Endothelial cell of umbilical vein (primary cell): ENCODE measurements at places on chromosomes 2 and 18. TPM values are rescaled to one million over a fixed set of nuclear protein-coding genes. Genes with fewer than 3 reads are reported as not detected.

- peak; percentile 86 for DNase-seq
These were observed 15.0 kb upstream of the TANC1 start for GRCh38 chr2:158953454-158953853.

The ABI2 gene
- 30.9 and 35.7 TPM in 2 replicates for polyA plus RNA-seq

The RAMP1 gene
- 0.18 TPM in 1 of 2 replicates, not detected in the other for polyA plus RNA-seq

DNA sequence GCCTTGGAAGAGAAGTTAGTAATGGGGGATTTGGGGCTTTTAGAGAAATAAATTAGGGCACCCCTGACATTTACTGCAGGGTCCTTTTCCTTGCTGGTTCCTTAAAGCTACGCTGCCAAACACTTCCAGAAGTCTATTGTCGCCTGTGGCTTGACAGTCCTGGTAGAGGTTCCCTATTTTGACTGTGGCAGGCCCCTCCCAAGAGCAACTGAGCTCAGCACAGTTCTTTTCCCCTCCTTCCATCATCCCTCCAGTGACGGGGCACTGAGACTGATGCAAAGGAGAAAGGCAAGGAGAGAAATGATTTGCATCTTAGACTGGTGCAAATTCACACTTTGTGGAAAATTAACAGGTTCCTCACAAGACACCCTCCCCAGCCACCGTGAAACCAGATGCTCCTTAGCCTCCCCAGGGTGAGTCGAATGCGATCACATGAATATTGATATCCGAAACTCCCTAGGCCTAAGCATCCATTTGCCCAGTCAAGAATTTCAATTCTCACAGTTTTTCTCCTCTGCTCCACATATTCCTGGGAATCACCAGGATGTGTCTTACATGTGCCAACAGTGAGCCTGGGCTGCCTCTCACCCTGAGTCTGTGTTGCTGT, 45.4 kb downstream of the RABL2A start:
- DNase-seq, result no peak

- no peak for DNase-seq
These were observed 81.3 kb upstream of the PELI1 start for GRCh38 chr2:64225491-64225890.

The BMP10 gene
- not detected in 2 replicates for polyA plus RNA-seq

DNA sequence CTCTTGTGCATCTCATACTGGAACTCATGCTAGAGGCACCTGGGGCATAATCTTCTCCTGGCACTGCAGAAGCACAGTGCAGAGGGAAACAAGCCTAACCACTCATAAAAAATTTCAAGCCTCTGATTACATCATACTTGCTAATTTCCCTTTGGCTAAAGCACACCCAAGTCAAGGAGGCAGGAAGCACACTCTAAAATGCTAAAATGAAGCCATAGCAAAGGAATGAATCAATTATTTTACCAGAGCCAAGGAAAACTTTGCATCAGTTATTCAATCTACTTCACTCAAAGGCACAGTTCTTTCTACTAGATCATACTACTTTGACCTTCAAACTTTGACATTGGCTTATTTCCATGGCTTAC, 79.6 kb upstream of the SPOPL start:
- DNase-seq, result peak; percentile 83

GRCh38 chr2:181954538-181954883, 31.1 kb upstream of the PPP1R1C start:
- no peak for DNase-seq

DNA sequence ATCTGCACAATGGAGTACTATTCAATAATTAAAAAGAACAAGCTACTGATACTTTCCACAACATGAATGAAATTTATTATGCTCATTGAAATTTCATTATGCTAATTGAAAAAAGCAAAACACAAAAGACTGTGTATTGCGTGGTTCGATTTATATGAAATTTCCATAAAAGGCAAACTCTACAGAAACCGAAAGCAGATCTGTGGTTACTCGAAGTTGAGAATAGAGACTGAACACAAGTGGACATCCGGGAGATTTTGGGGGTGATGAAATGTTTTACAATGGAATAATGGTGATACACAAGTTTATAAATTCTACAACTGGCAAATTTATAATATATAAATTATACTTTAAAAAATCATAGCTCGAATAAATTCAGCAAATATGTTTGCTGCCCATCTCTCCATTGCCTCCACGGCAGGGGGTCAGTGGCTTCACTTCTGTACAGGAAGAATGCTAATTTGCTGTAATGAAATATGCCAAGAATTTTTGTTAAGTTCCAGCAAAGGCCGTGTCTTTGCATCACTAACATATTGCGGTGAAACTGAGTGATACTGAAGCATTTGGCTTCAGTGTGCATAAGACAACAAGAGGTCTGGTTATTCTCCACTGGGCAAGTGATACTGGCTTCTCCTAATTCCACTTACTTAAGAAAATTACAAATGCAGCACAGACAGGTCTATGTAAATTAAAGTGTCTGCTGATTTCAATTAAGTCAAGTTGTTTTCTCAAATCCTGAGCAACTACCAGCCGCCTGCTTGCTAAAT, 96.7 kb downstream of the TMEM163 start:
- DNase-seq, result no peak

GRCh38 chr2:147630585-147630984, 214.2 kb upstream of the ACVR2A start:
- no peak for DNase-seq

GRCh38 chr2:120348737-120349439, 3.0 kb downstream of the INHBB start:
- no peak for DNase-seq

DNA sequence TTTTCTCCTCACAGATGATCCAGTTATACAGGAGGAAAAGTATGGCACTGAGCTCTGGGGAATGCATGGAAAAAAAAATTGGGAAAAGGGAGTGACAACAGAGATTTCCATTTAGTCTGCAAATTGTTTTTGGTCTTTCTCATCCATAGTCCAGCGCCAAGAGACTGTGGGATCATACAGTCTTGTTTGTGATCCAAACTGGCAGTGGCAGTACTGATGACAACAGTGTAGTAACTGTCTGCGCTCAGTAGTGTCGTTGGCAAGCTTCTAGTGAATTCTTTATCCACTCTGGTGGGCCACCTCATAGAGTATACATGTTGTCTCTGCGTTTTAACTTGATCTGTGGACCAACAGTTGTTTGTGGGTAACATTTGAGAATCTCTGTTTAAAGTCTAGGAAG, 37.9 kb downstream of the GALNT1 start:
- peak; percentile 39 for DNase-seq

The CRACDL gene
- 0.92 and 1.6 TPM in 2 replicates for polyA plus RNA-seq

GRCh38 chr2:102478686-102479470, 5.9 kb downstream of the SLC9A4 start:
- DNase-seq, result no peak

- DNase-seq, result peak; percentile 13
These were observed 100.7 kb downstream of the LYPD6 start for GRCh38 chr2:149430743-149431736.

DNA sequence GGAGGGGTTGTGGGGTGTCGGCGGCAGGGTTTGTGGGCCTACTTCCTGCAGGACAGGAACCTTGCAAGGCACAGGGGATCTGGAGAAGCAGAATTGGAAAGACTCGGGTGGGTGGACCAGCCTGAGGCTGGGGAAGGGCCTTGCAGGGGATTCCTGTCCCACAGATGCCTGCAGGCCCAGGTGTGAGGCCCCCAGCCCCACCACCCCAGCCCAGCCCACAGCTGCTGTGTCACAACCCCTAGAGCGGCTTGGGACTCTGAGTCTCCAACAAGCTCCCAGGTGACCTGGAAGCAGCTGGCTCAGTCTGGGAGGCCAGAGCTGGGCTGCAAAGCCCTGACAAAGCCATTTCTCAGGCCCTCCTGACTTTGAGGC, 93.1 kb downstream of the ZFP36L2 start:
- no peak for DNase-seq

DNA sequence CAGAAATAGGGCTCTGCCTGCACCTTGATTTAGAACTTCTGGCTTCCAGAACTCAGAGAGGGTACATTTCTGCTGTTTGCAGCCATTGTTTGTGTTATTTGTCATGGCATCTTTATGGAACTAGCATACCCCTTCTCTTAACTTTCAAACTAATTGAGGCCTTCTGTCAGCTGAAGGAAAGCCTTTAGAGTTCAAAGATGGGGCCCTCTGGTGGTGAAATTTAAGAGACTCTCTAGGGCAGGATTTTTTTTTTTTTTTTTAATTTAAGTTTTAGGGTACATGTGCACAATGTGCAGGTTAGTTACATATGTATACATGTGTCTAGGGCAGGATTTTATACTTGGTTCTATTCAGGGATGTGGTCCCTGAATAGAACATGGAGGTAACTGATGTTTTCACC, 260.6 kb upstream of the LINC00305 start:
- DNase-seq, result peak; percentile 5

DNA sequence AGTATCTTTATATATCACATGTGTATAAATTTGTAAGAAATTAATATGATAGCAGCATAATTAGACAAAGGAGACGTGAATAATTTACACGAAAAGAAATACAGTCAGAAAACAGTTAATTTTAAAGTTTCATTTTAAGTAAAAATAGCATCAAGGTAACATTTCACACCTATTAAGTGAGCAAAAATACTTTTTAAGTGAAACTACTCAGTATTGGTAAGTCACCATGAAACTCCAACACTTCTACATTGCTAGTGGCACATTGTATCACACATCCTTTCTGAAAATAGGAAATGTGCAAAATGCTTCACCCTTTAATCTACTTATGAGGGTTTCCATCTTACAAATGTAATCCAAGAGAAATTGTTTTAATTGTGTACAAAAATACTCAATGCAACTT, 287.9 kb upstream of the EPAS1 start:
- no peak for DNase-seq

DNA sequence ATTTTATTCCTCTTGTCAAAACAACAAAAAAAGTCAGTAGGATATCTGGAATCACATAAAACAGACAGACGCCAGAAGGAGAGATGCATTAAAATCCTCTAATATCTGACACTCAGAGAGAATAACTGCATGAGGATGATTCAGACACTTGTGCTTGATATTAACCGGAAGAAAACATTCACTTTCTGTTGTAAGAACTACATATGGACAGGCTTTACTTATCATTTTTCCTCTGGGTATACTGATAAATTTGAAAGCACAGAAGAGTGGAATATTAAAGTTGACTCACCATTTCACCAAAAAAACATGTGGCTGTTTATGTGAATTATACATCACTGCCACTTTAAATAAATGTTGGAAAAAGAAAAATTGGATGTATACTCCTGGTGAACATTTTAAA, 589.1 kb upstream of the CDH2 start:
- no peak for DNase-seq

- peak; percentile 67 for DNase-seq
These were observed 466.0 kb downstream of the RIT2 start for GRCh38 chr18:42649331-42650035.
